ENCODE measurements at places on chromosomes 16 and 17.

DNA sequence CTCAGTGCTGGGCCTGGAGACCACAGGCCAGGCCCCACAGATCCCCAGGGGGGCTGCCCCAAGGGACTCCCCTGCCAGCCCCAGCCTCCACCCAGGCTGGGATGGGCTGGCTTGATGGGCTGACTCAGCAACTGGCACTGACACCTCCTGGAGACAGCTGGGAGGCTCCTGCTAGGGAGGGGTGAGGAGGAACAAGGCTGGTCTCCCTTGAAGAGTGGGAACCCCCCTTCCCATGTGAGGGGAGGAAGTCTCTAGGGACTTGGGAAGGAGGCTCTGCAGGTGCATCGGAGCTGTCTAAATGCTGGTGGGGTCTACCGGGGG lies 10.4 kb downstream of the NHERF1 start:
- DNase-seq: no peak

DNA sequence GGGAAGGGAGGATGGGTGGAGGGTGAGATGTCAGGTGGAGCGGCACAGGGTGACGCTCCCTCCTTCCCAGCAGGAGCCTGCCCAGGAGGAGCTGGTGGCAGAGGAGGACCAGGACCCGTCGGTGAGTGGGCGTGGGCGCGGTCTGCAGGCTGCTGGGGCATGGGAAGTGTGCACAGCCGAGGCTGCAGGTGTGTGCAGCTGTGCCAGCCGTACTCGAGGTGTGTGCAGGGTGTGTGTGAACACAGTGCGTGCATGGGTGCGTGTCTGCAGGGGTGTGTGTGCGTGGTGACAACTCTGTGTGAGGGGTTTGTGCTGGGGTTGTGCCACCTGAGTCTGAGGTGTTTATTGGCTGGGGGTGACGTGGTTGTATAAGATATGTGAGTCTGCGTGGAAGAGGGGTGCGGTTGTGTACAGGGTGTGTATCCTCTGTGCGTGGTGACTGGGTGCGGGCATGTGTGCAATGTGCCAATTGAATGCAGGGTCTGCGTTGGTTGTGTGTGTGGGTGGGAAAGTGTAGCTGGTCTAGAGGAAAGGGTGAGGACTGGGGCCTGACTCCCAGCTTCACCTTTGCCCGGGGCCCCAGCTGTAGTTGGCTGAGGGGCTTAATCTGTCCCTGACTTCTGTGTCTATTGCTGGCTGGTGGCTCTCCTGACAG lies 670 bp downstream of the TNFSF12 start:
- DNase-seq: no peak

DNA sequence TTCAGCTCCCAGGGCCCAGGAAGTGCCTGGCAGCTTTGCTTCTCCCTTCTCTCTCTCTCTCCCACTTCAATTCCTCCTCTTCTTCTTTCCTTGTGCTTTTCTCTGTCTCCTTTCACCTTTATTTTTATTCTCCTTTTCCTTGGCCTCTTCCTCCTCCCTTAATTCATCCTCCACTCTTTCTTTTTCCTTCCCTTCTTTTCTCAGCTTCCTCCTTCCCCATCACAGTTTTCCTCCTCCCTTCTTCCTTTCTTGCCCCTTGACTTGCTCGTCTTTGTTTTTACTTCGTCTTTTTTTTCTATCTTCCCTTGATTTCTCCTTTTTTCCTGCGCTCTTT lies 99.4 kb upstream of the LHX1 start:
- no peak for DNase-seq

DNA sequence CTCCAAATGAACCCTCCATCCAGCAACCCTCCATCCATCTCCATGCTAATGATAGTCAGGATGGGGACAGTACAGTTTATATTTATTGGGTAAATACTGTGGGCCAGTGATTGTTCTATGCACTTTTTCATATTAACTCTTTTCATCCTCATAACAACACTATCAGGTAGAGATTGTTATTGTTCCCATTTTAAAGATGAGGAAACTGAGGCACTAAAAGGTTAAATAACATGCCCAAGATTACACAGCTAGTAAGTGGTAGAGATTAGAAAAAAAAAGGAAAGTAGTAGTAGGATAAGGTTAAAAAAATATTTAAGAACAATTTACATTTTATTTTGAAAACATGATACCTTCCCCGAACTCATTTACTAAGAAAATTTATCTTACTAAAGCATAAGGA lies 21.9 kb upstream of the SUPT4H1 start:
- no peak for DNase-seq

DNA sequence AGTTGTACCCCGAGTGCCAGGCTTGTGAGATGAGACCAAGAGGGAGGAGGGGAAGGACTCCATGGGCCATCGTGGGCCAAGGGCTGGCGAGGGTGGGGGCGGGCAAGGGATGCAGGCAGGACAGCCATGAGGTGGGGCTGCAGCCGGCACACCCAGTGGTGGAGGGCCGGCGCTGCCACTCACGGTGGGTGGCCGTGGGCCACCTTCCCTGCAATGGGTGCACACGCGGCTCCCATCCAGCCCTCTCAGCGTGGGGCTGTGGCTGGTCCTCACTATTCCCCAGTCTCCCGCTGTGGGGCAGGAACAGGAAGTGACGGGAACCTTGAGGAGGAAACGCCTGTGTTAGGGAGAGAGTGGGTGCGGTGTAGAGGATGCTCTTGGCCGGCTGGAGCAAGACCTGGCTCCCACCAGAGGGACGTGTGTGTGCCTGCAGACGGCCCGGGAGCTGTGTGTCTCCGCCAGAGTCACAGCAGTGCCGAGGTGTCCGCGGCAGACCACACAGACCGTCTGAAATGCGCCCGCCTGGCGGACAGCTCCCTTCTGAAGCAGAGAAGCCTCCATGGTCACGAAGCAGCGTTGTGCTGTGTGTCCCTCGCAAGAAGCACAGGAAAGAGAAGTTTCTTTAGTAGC lies 23.6 kb downstream of the CIBAR2 start:
- no peak for DNase-seq

- DNase-seq: no peak
Measured at GRCh38 chr17:61723183-61723582, 132.2 kb upstream of the NACA2 start.

- no peak for DNase-seq
Measured at GRCh38 chr16:79132701-79133100, 467.8 kb downstream of the MAF start.

- DNase-seq: no peak
Measured at GRCh38 chr16:80564394-80564793, 23.6 kb downstream of the DYNLRB2 start.

DNA sequence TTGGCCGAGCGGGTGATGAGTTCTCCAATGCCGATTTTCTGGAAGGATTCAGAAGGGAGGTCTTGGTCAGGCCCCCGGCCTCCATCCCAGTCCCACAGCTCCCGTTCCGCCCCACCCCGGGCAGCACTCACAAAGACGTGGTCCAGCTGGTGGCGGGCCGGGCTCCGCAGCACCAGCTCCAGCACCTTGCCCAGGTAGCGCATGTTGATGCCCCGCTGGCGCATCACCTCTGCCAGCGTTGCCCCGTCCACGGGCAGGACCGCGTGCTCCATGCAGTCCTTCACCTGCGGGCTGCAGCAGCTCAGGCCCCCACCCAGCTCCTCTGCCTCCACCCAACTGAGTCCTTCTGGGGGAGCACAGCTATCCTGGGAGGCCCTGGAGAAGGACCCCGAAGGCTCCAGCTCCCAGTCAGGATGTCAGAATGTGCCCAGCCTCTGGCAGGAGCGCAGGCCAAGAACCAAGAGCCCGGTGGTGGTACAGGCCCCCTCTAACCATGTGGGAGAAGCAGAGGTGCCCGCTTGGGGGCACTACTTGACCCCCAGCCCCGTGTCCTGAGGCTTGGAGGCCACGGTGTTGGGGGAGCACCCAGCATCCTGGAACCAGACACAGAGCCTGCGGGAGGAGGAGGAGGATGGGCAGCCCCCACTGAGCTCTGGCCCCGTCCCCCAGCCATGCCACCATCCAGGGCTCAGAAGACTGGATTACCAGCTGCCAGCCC lies 16.2 kb downstream of the CLUH start:
- DNase-seq: no peak

DNA sequence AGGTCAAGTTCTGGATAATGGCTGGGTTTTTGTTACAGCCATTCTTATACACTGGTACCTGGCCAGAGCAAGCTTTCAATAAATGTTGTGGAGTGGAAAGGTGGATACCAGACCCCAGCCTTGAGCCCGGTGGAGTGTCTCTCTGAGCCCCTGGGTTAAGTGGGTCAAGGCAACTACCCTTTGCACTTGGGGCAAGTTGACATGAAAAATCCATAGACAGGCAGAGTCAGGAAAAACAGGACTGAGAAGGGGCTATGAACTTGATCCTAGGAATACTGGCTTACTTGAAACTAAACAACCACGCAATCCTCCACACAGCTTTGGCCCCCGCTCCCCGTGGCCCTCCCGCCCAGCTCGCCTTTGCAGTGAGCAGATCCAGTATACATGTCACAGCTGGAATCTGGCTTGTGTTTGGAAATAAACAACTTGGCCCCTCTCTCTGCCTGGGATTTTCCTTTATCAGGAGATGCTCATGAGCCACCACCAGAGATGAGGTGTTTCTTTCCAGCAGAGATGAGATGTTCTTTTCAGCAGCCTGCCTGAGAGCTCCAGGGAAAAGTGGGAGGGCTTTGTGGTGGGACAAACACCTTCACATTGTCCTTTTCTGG lies 65.9 kb downstream of the KSR1 start:
- no peak for DNase-seq

DNA sequence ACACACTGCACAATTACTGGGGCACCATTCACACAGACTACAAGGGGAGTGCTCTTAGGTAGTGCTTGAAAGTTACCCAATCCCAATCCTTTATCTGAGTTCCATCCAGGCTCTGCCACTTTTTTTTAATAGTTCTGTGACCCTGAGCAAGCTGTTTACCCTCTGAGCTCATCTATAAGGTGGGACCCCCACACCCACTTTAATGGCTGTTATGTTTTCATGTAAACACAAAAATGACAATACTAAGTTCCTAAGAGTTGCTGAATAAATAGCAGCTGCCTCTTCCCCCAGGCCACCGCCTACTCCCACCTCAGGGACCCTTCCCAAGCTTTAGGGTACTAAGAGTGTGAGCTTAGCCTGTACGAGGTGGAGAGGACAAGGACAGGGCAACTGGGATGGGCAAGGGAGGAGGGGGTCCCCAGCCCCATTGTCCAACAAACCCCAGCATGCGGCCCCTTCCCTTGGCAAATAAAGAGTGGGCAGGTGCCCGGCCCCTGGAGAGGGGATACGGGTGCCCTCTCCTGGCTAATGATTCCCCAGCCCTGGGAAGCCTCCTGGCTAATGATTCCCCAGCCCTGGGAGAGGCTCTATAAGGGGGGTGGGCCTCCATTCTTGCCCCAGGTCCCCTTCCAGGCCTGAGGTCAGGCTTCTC lies 14.6 kb downstream of the SLC13A2 start:
- no peak for DNase-seq

- DNase-seq: no peak
Measured at GRCh38 chr17:70292366-70292765, 123.0 kb downstream of the KCNJ2 start.

GRCh38 chr16:12186774-12187335 lies 210.3 kb downstream of the SNX29 start:
- DNase-seq: no peak

- DNase-seq: no peak
Measured at GRCh38 chr16:79750311-79750710, 149.8 kb upstream of the MAF start.

DNA sequence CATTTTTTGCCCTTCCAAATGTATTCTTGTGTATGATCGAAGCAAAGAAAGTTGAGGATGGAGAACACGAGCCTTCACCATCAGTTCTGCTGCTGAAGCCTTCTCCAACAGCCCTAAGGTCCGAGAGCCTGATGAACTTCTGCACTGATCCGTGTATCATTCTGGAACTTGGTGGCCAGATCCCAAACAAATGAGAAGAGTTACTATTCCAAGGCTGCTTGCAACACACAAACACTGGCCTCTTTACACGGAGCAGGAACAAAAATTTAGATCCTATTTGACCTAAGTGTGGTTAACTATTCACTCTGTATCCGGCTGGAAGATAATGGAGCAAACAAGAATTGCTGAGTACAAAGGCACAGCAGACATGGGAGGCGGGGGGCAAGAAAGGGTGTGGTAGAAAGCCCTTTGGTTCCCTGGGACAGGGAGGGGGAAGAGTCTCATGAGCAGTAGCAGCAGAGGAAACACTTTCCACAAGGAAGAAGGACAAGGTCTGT lies 282.9 kb downstream of the SOX9 start:
- no peak for DNase-seq

GRCh38 chr17:83149761-83150251 lies 70.4 kb downstream of the METRNL start:
- no peak for DNase-seq

GRCh38 chr17:50301891-50302584 lies 27.8 kb downstream of the TMEM92 start:
- no peak for DNase-seq

DNA sequence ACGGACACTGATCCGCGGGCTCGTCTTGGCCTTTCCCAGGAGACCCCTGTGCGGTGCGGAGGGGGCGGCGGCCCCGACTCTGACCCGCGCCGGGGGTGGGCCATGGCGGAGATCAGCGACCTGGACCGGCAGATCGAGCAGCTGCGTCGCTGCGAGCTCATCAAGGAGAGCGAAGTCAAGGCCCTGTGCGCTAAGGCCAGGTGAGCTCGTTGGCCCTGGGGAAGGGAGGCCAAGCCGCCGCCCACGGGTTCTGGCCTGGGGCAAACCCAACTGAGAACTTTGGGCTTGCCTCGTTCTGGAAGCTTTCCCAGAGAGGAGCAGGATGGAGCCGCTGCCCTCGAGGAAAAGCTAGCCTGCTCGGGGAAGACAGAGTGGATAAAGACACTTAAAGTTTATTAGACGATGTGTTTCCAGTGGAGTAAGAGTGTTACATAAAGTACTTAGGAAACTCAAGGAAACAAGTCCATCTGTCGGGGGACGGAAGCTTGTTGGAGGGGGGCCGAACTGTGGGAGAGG lies 540 bp downstream of the PPP4C start:
- DNase-seq: no peak

DNA sequence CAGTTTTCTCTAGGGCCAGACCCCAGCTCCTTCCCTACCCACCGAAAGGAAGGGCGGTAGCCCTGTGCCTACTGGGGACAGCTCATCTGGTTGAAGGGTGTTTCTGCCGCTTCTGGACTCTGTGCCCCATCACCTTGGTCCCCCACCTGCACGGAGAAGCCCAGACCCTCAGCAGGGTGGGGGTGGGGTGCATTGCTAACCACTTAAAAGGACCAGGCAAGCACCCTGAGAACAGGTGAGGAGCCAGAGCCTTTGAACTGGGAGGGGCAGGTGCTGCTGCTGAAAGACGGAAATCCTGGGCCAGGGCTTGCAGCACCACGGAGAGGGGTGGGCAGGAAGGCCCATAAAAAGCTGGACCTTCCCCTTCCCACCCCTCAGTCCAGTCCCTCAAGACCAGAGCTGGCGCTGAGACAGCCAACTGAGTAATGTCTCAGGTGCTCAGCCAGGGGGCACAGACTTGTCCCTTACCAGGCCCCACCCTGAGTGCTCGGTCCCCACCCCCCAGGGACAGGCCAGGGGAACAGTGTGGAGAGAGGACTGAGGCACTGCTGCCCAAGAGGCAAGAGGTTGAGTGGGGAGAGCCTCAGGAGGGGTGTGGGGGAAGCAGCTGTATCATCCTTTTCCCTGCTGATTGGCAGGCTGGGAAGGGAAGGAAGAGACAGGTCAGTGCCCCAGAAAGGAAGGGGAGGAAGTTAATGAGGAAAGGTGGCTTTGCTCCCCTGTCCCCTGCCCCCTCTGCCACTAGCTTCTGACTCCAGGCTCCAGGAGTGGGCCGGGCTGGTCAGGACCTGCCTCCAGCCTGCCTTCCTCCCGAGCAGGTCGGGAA lies 10.9 kb upstream of the SP2 start:
- DNase-seq: no peak
